ENCODE measurements at places on chromosomes 7 and 10. TPM values are rescaled to one million over a fixed set of nuclear protein-coding genes. Genes with fewer than 3 reads are reported as not detected.
A peak's percentile ranks its signal among the peaks of the same experiment; 100 is the strongest.

ECHDC3 gene
- total RNA-seq, result 24.9 TPM

EGFR gene
- 79.3 TPM for total RNA-seq

PNLIP gene
- total RNA-seq, result not detected

EBLN1 gene
- total RNA-seq, result not detected

MLXIPL gene
- 1.4 TPM for total RNA-seq

VWA2 gene
- 9.5 TPM for total RNA-seq

FANK1 gene
- 4.4 TPM for total RNA-seq

FGFR2 gene
- total RNA-seq, result 48.0 TPM

SPDYE11 gene
- total RNA-seq, result not detected

OGDHL gene
- 0.58 TPM for total RNA-seq

VAX1 gene
- not detected for total RNA-seq

MSMB gene
- 17.1 TPM for total RNA-seq

- H3K4me1 ChIP-seq, result no peaks in the 10 kb centered on the region
- no peaks in the 10 kb centered on the region for H3K36me3 ChIP-seq
- H3K4me3 ChIP-seq, result no peak overlapping the region
- DNase-seq, result no peak
Measured at GRCh38 chr7:157484411-157485081, 147.7 kb downstream of the DNAJB6 start.

GRCh38 chr7:143505838-143506237, 28.2 kb downstream of the TAS2R41 start:
- H3K36me3 ChIP-seq, result no peaks in the 10 kb centered on the region
- no peak overlapping the region for H3K4me3 ChIP-seq
- H3K27ac ChIP-seq, result no peak overlapping the region

- no peaks in the 10 kb centered on the region for H3K27me3 ChIP-seq
- DNase-seq, result no peak
- H3K27ac ChIP-seq, result peak overlapping the region; percentile 81
- H3K36me3 ChIP-seq, result no peaks in the 10 kb centered on the region
- H3K4me3 ChIP-seq, result no peak overlapping the region
- H3K4me1 ChIP-seq, result peaks cover 52% of the 10 kb centered on the region
Measured at GRCh38 chr10:88042160-88043100, 179.0 kb downstream of the PTEN start.

GRCh38 chr7:67854221-67855178, 857.9 kb downstream of the TYW1 start:
- no peaks in the 10 kb centered on the region for H3K36me3 ChIP-seq
- H3K27ac ChIP-seq, result no peak overlapping the region
- H3K4me1 ChIP-seq, result no peaks in the 10 kb centered on the region
- no peaks in the 10 kb centered on the region for H3K27me3 ChIP-seq
- no peak overlapping the region for H3K4me3 ChIP-seq
- no peak for DNase-seq

DNA sequence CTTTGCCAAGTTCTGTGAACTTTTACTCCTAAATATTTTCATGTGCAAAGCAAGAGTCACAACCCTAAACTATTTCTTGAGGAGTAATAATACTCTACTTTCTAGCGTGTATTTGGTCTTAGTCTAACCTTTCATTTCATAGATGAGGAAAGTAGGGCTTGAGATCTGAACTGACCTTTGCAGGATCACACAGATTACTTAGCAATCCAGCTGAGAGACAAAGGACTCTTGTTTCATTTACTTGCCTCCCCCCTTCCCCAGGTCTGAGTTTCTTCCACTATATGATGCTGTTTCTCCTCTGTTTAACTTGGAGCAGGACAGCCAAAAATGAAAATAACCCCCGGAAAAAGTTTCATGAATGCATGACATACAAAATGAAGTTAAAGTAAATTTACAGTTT, 75.3 kb upstream of the PTN start:
- H3K27ac ChIP-seq, result no peak overlapping the region
- no peak overlapping the region for H3K4me3 ChIP-seq

GRCh38 chr10:105714728-105715127, 1073.6 kb downstream of the SORCS3 start:
- no peak for DNase-seq
- no peak overlapping the region for H3K27ac ChIP-seq
- H3K4me1 ChIP-seq, result no peaks in the 10 kb centered on the region
- H3K4me3 ChIP-seq, result no peak overlapping the region
- no peaks in the 10 kb centered on the region for H3K36me3 ChIP-seq

DNA sequence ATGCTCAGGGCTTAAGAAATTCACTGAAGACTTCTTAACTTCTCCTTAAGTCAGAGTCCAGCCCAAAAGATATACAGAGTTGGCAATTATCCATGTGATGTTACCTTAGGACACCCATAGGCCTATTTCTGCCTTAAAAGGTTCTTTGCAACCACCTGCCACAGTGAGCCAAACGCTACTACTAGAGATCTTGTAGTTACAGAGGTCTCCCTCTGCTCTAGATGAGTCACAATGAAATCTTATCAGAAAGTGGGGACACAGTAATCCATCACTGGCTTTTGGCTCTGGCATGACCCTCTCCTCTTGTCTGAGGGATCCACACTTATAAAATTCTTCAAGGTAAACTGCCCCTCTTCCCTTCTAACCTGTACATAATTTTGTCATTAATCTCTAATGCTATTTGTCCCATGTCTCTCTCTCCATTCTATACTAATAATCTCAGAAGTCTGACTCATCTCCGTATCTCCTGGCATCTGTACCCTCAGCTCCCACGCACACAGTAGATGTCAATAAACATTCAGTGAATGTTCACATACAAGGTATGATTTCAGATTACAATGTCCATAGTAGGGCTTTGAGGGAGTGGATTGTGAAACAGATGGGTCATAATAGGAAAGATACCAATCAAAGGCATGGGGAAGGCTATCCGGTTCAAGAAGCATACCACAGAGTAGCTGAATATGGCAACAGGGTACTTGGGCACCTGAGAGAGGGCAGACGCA, 112.1 kb downstream of the SGMS1 start:
- no peak overlapping the region for H3K27ac ChIP-seq
- H3K4me3 ChIP-seq, result no peak overlapping the region
- DNase-seq, result no peak
- no peaks in the 10 kb centered on the region for H3K36me3 ChIP-seq
- no peaks in the 10 kb centered on the region for H3K4me1 ChIP-seq
- H3K27me3 ChIP-seq, result no peaks in the 10 kb centered on the region

- DNase-seq, result no peak
- H3K27me3 ChIP-seq, result no peaks in the 10 kb centered on the region
- no peaks in the 10 kb centered on the region for H3K4me1 ChIP-seq
- H3K36me3 ChIP-seq, result no peaks in the 10 kb centered on the region
Measured at GRCh38 chr10:49633327-49634068, 19.7 kb downstream of the CHAT start.

DNA sequence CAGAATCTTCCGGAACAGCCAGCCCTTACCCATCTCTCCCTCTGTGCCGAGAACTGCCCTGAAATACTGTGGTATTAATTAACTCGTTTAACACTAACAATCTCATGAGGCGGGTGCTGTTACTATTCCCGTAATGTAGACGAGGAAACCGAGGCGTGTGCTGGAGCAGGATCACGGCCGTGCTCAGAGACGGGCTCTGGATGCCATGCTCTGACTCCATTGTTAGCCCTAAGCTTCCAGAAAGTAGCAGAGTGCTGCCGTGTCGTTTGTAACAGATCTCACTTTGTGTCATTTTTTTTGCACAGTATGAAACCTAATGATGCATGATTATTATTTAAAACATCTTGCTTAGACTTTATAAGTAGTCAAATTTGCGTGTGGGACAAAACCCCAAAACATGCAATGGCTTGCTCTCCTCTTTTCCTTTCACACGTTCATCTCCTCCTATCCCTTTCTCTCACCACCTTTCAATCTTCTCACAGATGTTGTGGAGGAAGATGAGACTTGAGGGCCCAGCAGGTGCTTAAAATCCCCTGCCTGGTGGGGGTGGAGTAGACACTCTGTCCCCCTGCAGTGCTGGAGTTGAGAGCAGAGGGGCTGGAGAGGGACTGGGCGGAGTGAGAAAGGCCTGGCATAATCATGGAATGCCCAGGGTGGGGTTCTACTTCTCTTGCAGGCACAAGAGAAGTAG, 482 bp upstream of the ACTR3C start:
- peaks cover 27% of the 10 kb centered on the region for H3K4me1 ChIP-seq
- H3K27ac ChIP-seq, result peak overlapping the region; percentile 94
- no peak for DNase-seq

- DNase-seq, result no peak
- H3K27ac ChIP-seq, result no peak overlapping the region
- no peak overlapping the region for H3K4me3 ChIP-seq
- no peaks in the 10 kb centered on the region for H3K27me3 ChIP-seq
- no peaks in the 10 kb centered on the region for H3K4me1 ChIP-seq
Measured at GRCh38 chr7:72211175-72211574, 201.0 kb downstream of the CALN1 start.

- no peak overlapping the region for H3K27ac ChIP-seq
- H3K36me3 ChIP-seq, result no peaks in the 10 kb centered on the region
- H3K4me1 ChIP-seq, result no peaks in the 10 kb centered on the region
- H3K4me3 ChIP-seq, result no peak overlapping the region
- no peak for DNase-seq
Measured at GRCh38 chr10:107081644-107082043, 82.9 kb downstream of the SORCS1 start.

DNA sequence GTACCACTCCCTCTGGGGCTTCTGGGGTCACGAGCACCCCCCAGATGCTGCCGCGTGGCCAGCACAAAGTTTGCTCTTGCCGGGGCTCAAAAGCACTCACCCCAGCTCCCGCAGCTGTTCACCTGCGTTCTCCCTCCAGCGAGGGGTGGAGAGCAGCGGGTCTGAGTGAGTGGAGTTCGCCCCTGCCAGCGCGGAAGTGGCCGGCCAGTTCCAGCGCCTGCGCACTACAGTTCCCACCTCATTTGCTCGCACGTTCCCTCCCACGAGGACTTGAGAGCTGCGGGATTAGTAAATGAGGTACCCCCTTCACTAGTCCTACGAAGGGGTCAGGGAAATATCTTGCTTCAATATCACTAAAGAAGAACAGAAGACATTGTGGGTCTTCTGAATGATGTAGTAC, 24.3 kb upstream of the LRRC72 start:
- no peak for DNase-seq
- no peaks in the 10 kb centered on the region for H3K27me3 ChIP-seq
- no peaks in the 10 kb centered on the region for H3K4me1 ChIP-seq
- no peaks in the 10 kb centered on the region for H3K36me3 ChIP-seq
- H3K27ac ChIP-seq, result no peak overlapping the region

DNA sequence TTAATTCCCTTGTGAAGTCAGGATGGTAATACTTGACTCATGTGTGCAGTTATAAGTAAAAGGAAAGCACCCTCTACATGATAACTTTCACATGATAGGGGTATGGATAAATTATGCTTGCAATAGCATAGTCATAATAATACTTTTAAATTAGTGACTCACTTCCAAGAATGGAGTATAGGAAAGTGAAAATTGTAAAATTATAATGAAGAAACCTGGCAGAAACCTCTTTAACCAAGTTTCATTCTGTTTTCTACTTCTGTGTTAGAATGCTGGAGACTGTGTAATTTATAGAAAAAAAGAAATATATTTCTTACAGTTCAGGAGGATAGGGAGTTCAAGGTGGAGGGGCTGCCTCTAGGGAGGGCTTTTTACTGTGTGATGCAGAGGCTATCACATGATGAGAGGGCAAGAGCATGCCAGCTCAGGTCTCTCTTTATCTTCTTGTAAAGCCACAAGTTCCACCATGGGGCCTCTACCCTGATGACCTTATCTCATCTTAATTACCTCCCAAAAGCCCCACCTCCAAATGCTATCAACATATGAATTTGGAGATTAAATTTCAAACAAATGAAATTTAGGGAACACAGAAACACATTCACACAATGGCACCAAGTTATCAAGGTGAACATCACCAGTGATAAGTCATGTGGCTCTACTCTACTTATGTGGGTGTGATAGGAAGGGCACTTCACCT, 43.2 kb downstream of the HDAC9 start:
- H3K4me3 ChIP-seq, result no peak overlapping the region
- H3K36me3 ChIP-seq, result no peaks in the 10 kb centered on the region
- no peak overlapping the region for H3K27ac ChIP-seq

DNA sequence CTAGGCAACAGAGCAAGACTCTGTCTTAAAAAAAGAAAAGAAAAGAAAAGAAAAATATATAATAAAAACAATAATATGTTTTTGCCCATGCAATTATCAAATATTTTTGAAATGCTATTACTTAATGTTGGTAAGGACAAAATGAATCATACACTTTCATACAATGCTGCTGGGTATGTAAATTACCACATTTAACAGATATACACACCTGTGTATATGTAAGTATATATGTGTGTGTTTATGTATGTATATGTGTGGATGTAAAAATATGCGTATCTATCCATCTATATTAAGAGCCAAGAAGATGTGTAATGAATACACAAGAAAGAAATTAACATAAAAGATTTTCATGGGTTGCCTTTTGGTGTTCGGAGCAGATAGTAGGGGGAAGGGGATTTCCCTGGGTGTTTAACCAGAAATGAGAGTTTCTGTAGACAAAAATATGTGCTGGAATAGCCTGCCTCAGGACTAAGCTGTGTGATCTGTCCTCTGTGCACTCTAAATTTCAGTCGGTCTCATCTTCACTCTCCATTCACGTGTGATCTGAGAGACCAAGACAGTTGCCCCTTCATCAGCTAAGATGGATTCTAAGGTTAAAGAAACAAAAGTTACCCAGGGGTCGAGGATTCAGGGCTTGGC, 61.2 kb downstream of the PRKCQ start:
- no peak for DNase-seq
- no peak overlapping the region for H3K27ac ChIP-seq
- no peak overlapping the region for H3K4me3 ChIP-seq
- H3K4me1 ChIP-seq, result no peaks in the 10 kb centered on the region
- H3K36me3 ChIP-seq, result no peaks in the 10 kb centered on the region
- no peaks in the 10 kb centered on the region for H3K27me3 ChIP-seq

- H3K27me3 ChIP-seq, result no peaks in the 10 kb centered on the region
- H3K4me3 ChIP-seq, result no peak overlapping the region
- no peak overlapping the region for H3K27ac ChIP-seq
- H3K36me3 ChIP-seq, result no peaks in the 10 kb centered on the region
- no peak for DNase-seq
- H3K4me1 ChIP-seq, result peaks cover 20% of the 10 kb centered on the region
Measured at GRCh38 chr7:80612880-80613279, 25.6 kb upstream of the CD36 start.

GRCh38 chr10:46517541-46517940, 38.9 kb downstream of the GPRIN2 start:
- no peak for DNase-seq
- no peak overlapping the region for H3K27ac ChIP-seq
- H3K4me3 ChIP-seq, result no peak overlapping the region
- H3K27me3 ChIP-seq, result no peaks in the 10 kb centered on the region
- H3K36me3 ChIP-seq, result no peaks in the 10 kb centered on the region

- H3K27ac ChIP-seq, result no peak overlapping the region
- no peaks in the 10 kb centered on the region for H3K4me1 ChIP-seq
- DNase-seq, result no peak
- H3K27me3 ChIP-seq, result no peaks in the 10 kb centered on the region
Measured at GRCh38 chr7:42527004-42527403, 290.0 kb upstream of the GLI3 start.

- H3K27ac ChIP-seq, result no peak overlapping the region
- no peaks in the 10 kb centered on the region for H3K36me3 ChIP-seq
- H3K4me1 ChIP-seq, result no peaks in the 10 kb centered on the region
- DNase-seq, result no peak
- no peaks in the 10 kb centered on the region for H3K27me3 ChIP-seq
- no peak overlapping the region for H3K4me3 ChIP-seq
Measured at GRCh38 chr7:122018032-122018431, 126.0 kb downstream of the AASS start.
